ENCODE measurements at places on chromosomes 2 and 18.

- DNase-seq = no peak
Measured at GRCh38 chr2:27708257-27708654, 44.6 kb downstream of the SLC4A1AP start.

- DNase-seq = no peak
Measured at GRCh38 chr2:196195758-196196157, 24.4 kb upstream of the STK17B start.

- DNase-seq = no peak
Measured at GRCh38 chr2:24642351-24642750, 150.8 kb downstream of the PTRHD1 start.

GRCh38 chr2:78992451-78992806, 33.1 kb upstream of the REG3G start:
- DNase-seq = no peak

DNA sequence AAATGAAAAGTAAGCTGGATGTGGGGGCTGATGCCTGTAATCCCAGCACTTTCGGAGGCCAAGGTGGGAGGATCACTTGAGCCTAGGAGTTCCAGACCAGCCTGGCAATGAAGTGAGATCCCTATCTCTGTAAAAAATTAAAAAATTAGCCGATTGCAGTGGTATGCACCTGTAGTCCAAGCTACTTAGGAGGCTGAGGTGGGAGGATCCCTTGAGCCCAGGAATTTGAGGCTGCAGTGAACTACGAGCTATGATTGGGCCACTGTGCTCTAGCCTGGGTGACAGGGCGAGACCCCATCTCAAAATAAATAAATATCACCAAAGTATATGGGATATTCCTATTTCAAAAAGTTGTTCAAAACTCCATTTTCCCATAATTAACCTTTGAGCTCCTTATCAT, 101.1 kb upstream of the FZD5 start:
- no peak for DNase-seq

DNA sequence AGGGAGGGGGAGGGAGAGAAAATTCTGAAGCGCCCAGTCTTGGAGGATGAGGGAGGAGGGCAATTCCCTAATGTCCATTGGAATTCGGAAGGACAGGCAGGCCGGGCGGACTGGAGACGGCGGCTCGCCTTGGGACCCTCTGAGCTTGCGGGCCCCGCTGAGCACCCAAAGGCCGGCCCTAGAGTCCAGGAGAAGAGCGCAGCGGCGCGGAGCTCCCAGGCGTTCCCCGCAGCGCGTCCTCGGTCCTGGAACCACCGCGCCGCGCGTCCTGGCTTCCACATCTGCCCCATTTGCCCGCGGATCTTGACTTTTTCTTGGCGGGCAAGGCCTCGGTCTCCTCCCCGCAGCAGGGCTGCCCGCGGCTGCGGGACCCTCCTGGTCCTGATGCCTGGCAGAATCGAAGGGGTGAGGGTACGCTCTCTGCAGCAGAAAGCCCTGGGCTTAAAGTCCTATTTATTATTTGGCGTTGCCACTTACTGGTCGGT, 675 bp upstream of the MLPH start:
- no peak for DNase-seq

DNA sequence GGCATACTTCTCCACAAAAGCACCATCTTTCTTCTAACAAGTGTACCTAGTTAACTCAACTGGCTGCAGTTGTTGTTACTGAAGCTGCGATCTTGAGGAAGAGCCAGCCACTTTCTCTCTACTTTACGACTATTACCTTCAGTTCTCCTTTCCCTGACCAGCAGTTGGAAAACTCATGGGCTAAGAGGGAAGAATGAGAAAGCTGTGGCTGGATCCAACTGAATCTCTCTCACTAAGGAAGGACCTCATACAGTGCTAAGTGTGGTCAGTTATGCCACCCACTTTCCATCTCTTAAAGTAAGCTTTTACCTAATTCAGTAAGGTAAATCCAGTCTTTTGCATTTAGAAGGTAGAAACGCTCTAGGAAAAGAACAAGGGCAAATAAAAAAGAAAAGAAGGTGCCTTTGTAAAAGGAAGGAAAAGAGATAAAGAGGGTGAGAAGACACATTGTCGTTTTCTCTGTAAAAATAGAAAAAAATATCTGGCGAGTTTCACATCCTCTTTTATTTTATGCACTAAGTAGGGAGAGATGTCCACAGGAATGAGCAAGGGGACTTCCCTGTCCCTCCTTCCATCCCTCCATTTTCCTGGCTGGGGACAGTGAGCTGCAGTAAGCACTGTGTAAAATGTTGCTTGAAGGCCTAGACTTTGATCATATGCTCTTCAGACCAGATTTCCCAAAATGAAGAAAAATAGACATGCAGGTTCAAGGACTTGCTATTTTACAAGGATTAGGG, 73.4 kb downstream of the PLEKHM3 start:
- no peak for DNase-seq

DNA sequence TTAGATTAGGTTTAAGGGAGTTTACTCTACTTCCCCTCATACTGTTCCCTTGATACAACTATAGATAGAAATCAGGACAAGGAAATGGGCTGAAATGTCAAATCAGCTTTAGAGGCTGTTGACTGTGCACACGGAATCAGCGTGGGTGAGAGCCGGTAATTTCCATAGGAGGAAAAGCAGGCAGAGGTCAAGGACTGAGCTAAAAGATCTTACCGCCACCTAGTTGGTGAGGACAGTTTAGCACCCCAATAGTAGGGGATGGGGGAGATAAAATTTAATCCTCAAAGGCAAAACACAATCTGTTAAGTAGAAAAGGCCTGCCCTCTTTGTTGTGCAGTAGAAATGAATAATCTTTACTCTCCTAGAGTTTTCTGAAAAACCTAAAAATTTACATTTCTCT, 1154.5 kb upstream of the CHAC2 start:
- no peak for DNase-seq

DNA sequence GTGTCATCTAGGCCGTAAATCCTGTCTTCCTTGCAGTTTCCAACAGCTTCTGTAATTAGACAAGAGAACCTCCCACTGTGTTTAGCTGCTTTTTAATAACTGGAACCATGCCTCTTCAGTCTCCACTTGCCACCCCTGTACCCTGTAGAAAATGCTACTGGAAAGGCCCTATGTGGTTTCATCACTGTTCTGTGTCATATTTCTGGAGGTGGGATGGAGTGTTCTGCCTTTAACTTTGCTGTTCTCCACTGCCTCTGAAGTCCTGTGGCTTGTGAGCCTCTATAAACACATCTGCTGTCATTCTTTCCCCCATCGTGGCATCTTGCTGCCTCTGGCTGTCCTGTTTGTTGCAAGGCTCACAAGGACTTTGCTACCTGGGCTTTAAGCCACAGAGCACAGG, 17.9 kb downstream of the MGAT5 start:
- no peak for DNase-seq

DNA sequence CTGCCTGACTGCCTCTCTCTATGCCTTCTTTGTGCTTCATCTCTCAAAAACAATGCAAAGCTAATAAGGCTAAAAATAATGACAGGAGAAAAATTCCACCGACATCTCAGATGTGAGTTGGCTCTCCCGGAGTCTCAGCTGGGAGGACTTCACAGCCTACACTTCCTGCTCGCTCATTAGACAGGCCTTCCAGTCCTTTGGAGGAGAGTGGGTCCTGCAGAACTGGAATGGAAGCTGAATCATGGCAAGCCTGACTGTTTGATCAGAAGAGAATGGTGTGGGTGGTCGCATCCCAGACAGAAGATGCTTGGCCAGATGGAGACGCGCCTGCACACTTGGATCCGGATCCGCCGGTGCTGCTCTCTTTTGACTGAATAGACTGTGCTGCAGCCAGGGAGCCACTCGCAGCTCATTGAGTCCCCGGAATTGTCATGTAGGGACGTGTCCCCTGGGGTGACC, 49.7 kb downstream of the TRIB2 start:
- DNase-seq = no peak

Measured in stimulated activated CD4-positive, alpha-beta T cell treated with anti-CD3 and anti-CD28 coated beads, Interleukin-1b, Interleukin-23, amount 100 ng/mL, for 4 hours (primary cell).